ENCODE measurements at places on chromosomes 7 and 10.

DNA sequence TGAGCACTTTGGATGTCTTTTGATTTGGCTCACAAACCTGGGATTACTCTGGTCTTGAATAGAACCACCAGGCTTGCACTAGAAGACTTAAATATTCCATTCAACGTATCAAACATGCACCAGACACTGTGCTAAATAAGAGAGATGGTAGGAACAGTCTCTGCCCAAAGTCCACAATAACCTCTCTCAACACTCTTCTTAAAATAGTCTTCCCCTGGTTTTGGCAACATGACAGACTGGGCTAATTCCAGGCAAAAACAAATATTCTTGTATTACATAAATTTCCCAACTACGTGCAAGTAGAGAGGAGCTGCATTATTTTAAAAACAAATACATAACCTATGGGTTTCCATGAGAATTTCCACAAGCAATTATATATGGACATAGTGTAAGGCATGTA lies 64.8 kb upstream of the PAPSS2 start:
- no peak for DNase-seq

DNA sequence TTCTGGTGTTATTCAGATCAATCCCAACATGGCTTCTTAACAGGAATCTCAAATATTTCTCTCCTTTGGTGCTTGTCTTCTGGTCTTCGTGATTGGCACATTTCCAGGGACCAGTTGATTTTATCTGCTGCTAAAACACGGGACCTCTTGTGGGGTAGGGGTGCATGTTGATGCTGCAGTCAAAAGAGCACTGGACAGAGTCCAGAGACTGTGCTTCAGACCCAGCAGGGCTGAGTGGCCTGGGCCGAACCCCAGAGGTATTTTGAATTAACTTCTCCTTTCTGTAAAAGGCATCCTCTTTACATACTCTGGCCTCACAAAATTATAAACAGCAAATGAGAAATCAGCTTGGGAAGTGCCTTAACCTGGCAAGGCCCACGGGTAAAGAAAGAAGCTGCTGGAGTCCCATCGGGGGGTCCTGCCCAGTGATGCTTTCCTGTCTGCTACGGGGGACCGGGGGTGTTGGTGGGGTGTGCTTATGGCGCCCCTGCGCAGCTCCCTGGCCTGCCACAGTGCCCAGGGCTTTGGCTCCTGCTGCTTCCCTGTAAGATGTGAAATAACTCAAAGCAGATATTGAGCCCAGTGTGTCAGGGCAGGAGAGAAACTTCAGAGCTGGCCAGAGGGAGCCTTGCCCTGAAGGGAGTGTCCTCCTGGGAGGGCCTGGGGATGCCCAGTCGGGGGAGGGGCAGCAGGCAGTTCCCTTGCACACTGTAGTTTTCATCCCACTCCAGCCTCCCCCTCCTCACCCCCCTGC lies 230.5 kb downstream of the TCF7L2 start:
- DNase-seq, result no peak

DNA sequence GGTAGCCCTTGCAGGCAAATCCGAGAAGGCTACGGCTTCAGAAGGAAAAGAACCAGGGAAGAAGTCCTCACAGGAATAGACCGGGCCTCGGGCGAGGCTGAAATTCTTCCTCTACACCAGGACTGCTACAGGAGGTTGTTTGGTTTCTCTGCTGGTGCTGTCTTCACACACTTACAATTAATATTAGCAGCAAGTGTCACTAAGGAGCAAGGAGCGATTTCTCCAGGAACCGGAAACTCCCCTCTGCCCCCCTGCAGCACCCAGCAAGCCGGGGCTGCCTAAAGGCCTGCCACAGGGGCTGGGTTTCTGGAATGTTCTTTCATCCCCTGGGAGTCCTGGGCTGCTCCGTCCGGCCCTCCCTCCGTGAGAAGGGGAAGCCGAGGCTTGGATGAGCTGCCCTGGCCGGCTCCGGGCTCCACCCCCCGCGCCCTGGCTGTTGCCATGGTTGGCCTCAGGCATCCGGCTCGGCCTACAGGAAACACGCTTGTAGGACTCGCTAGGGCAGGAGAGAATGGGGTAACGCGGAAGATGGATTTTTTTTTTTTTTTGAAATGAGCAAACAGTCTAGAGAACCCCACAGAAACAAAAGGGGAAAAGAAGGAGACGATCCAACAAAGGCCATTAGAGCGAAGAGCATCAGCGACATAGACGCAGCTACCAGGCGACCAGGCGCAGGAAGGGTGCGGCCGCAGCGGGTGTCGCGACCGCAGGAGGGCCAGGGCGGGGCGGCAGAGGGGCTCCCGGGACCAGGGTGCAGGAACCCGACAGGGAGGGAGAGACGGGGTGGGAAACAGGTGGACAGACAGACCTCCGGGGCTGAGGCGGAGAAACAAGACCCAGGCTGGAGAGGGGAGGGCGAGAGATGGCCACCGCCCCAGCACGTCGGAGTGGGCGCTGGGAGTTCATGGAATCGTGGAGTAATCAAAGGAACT lies 33.0 kb downstream of the EN2 start:
- DNase-seq, result no peak

- no peak for DNase-seq
Observed at GRCh38 chr7:4202154-4202736, 479.9 kb upstream of the FOXK1 start.

DNA sequence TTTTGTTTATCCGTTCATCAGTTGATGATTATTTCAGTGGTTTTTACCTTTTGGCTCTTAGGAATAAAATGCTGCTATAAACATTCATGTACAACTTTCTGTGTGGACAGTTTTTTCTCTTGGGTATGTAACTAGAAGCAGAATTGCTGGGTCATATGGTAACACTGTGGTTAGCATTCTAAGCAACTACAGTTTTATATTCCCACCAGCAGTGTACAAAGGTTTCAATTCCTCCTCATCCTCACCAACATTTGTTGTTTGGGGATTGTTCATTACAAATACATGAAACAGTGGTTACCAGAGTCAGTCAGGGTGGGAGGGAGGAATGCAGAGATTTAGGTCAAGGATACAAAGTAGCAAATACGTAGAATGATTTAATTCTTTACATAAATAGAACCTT lies 97.0 kb downstream of the NPSR1 start:
- no peak for DNase-seq

GRCh38 chr7:122604251-122604650 lies 94.7 kb downstream of the RNF133 start:
- DNase-seq, result no peak

GRCh38 chr7:132131196-132131595 lies 445.1 kb downstream of the PLXNA4 start:
- DNase-seq, result no peak

DNA sequence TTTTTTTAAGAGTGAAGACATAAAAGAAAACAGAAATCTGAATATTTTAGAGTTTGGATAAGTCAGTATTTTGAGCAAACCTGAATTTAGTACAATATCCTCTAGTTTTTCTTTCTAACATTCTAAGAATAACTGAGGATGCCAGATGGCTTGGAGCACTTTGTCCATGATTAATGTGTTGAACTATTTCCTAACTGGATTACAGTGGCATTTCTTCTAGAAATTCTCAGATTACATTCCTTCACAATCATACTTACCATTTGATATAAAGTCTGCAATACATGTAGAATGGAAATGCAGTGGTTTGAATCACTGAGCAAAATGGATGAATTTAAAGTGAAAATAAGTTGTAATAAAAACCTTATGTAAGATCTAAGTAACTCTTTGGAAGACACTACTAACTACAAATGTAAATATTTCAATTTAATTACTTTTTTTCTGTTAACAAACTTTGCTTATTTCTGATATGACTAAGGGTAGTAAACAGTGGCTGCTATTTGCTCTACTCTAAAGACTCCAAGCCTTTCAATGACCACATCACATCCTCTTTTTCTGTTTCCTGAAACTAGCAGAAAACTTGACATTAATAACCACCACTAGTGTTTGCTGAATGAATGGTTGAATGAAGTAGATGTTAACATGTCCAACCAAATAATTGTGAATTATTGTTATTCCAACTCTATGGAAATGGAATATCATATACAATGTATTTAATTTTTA lies 102.8 kb downstream of the PRKG1 start:
- DNase-seq, result no peak

DNA sequence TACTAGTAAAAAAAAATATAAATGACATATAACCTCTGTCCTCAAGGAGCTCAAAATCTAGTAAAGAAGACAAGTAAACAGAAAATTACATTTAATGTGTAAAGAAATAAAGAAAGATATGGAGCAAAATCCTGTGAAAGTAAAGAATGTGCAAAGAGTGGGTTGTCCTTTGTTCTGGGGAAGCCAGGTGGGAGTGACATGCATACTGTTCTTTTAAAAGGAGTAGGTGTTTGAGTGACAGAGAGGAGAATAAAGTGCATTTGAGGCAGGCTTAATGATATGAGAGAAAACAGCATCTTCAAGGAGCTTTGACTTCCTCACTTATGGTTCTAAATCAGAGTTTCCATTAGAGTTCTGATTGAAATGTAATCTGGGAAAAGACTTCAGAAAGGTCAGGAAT lies 22.0 kb downstream of the OR6V1 start:
- no peak for DNase-seq

GRCh38 chr10:26881600-26882331 lies 21.0 kb upstream of the ABI1 start:
- no peak for DNase-seq

GRCh38 chr7:138395763-138396162 lies 64.3 kb upstream of the TRIM24 start:
- DNase-seq, result no peak

DNA sequence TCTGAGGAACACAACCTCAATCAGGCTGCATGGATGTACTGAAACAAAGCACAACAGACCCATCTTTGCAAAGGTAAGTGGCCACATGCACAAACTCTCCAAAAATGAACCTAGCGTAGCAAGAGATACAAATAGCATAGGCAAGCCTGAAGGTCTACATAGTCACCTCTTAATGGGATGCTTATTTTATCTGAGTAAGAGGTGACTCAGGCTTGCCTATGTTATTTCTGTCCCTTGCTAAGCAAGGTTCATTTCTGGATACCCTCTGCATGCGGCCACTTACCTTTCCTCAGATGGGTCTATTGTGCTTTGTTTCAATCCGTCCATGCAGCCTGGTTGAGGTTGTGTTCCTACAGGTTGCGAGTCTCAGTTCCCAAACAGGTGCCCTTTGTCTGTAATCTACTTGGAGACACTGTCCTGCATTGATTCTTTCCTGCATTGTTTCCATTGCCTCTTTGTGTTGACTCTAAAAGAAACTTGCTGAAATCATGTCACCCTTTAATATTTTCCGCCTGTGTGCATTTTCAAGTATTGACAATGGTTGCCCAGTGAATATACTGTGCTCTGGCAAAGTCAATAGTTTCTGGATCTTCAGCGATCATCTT lies 291.8 kb upstream of the LYZL1 start:
- no peak for DNase-seq

GRCh38 chr10:126230587-126230986 lies 157.7 kb downstream of the ADAM12 start:
- no peak for DNase-seq

GRCh38 chr10:96712662-96713271 lies 7.5 kb downstream of the PIK3AP1 start:
- DNase-seq, result no peak

- no peak for DNase-seq
Observed at GRCh38 chr10:17365402-17365801, 89.0 kb downstream of the ST8SIA6 start.

DNA sequence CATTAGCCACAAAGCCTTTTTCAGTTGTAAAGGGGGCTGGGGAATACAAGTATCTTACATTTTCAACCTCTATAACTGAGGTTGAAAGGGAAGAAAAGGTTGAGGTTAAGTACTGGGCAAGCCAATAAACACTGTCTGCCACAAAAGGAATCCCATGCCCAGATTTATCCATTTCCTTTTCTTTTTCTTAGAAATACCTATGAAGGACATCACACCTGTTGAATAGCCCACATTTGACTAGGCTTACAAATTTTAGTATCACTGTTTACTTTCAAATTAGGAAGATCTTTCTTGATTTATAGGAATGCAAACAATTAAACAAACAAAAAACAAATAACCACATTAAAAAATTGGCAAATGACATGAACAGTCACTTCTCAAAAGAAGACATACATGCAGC lies 81.0 kb upstream of the CAV2 start:
- DNase-seq, result no peak

DNA sequence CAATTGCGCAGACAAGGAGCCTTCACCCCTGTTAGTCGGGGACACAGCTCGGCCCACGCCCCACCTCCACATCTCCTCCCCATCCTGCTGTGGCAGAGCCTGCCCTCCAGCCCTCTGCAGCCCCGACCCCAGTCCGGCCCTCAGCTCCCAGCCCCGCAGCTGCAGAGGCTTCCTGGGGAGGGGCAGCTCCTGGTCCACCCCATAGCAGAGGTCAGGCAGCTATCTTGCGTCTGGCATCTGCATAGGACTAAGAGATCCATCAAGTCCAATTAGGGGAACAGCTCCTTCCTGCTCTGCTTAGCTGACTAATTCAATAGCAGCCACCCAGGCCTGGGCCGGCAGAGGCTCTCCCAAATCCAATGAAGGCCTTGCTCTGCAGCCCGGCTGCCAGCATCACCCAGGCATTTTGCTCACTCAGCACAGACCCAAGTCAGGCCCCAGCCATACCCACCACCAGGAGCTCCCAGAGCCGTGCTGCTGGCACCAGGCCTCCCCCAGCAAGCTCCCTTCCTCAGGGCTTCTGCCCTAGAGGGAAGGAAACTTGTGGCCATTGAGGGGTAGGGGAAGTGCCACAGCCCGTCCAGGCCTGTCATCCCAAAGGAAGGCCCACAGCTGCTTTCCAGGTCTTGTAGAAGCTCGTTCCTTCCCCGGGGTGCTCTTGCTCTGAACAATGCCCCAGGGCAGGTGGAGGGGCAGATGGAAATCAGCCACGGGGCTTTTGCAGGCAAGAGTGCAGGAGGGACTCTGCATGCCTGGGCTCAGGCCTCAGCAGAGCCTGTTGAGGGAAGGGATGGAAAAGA lies 106.2 kb upstream of the RET start:
- no peak for DNase-seq

GRCh38 chr7:38702002-38702535 lies 70.9 kb upstream of the AMPH start:
- DNase-seq, result no peak

DNA sequence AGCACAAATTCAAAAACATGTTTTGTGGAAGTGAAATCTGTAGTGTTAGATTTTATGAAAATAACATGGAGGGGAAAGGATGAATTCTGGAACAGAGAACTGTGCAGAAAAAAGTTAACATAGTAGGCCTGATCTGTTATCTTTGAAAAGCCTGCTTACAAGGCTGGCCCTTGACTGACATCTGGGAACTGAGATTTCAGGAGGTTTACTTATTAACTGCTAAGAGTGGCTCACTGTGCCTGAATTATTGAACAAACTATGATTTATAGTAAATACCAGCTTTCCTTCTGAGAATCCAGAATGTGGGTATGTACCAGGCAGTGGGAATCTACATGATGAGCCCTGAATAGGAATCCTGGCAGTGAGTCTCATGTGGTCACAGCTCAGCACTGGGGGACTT lies 30.5 kb downstream of the NSUN6 start:
- DNase-seq, result no peak

- DNase-seq, result no peak
Observed at GRCh38 chr7:2718296-2718965, 30.4 kb downstream of the AMZ1 start.

DNA sequence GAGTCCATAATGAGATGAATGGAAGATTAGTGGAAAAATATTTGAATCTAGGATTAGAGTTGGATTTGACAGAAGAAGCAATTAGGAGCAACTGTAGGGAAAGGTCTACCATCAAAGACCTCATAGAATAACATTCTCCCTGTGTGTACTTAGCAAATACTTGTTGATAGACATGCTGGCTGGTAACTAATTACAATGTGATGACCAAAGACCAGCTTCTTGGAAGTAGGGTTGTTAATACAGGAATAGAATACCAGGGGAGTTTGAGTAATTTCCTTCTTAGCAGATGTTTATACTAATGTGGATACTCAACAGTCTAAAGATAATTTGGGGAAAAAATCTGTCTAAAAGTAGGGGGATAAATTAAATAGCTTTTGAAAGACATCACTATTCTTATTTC lies 357.5 kb upstream of the BMPER start:
- DNase-seq, result no peak
